Fibroblast of villous mesenchyme (primary cell): ENCODE measurements at places on chromosomes 5 and 9. TPM values are rescaled to one million over a fixed set of nuclear protein-coding genes. Genes with fewer than 3 reads are reported as not detected.

The CLTA gene
- 194 and 265 TPM in 2 replicates for total RNA-seq

The NME5 gene
- 1.3 and 2.2 TPM in 2 replicates for total RNA-seq

The PCDHB8 gene
- under 0.01 TPM in 2 replicates for total RNA-seq

The FOXD4L5 gene
- under 0.01 TPM in 1 of 2 replicates, not detected in the other for total RNA-seq

The TRAF2 gene
- total RNA-seq = 11.0 and 16.8 TPM in 2 replicates

The USP20 gene
- total RNA-seq = 7.7 and 10.4 TPM in 2 replicates
